ENCODE measurements at places on chromosomes 12 and 14. TPM values are rescaled to one million over a fixed set of nuclear protein-coding genes. Genes with fewer than 3 reads are reported as not detected.

IL31 gene
- not detected for total RNA-seq

PLA2G1B gene
- 0.87 TPM for total RNA-seq

B3GNT4 gene
- 0.04 TPM for total RNA-seq

RPGRIP1 gene
- total RNA-seq, result 0.13 TPM

CDCA3 gene
- 56.5 TPM for total RNA-seq

SLC24A4 gene
- total RNA-seq, result not detected

ATXN7L3B gene
- 23.8 TPM for total RNA-seq

RERGL gene
- total RNA-seq, result not detected

DCN gene
- total RNA-seq, result not detected

CCDC184 gene
- total RNA-seq, result not detected

DNAJC22 gene
- total RNA-seq, result 23.0 TPM

AQP6 gene
- total RNA-seq, result 0.51 TPM

CLEC6A gene
- total RNA-seq, result not detected
